ENCODE measurements at places on chromosomes 7 and 10.

- DNase-seq = no peak
These were observed 38.0 kb upstream of the AASS start for GRCh38 chr7:122182081-122182480.

GRCh38 chr10:73991884-73992245 lies 6.1 kb upstream of the VCL start:
- DNase-seq = no peak

- DNase-seq = no peak
These were observed 189.7 kb downstream of the GRM3 start for GRCh38 chr7:86833360-86833759.

GRCh38 chr7:34728156-34728555 lies 70.1 kb downstream of the NPSR1 start:
- DNase-seq = no peak

DNA sequence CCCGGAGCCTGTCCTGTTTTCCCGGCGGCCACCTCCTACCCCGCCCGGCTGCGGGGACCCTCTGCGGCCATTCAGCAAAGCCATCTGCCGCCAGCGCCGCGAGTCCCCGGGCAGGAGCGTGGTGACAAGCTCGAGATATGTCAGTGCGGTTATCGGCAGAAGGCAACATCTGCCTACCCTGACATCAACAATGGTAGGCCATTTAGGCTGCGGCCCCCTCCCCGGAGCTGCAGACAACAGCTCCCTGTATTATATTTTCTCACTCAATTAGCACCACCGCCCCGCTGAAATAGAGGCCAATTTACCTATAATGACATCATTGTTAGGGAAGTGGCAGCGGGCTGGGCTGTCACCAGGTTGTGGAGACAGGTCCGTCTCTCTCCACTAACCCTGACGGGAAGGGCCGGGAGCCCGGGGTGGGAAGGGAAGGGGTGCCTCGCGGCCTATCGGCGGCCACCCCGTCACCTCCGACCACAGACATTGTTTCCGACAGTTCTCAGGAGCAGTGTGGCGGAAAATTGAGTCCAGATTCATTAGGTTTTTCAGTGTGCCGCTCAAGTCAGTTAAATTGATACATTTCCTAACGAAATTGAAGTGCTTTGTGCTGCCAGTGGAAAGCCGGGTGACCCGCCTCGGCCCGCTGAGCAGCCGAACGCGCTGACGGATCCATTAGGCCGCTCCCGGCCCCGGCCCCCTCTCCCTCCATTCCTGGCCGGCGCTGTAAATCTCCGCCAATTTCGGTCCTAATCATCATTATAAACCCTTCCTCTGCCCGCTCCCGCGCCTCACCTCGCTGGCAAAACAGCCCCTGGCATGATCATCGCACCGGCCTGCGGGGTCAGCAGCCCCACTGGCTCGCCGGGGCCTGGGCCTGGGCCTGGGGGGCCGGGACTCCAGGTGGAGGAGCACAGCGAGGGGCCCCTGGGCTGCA lies 43.0 kb downstream of the UNCX start:
- DNase-seq = no peak

DNA sequence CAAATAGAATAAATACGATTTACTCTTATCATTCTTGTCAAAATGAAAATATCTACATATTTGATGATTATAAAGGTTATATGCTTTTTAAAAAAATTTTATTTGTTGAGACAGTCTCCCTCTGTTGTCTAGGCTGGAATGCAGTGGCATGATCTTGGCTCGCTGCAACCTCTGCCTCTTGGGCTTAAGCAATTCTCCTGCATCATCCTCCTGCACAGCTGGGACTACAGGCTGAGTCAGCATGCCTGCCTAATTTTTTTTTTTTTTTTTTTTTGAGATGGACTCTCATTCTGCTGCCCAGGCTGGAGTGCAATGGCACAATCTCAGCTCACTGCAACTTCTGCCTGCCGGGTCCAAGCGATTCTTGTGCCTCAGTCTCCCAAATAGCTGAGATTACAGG lies 48.9 kb downstream of the PUS7 start:
- DNase-seq = no peak

DNA sequence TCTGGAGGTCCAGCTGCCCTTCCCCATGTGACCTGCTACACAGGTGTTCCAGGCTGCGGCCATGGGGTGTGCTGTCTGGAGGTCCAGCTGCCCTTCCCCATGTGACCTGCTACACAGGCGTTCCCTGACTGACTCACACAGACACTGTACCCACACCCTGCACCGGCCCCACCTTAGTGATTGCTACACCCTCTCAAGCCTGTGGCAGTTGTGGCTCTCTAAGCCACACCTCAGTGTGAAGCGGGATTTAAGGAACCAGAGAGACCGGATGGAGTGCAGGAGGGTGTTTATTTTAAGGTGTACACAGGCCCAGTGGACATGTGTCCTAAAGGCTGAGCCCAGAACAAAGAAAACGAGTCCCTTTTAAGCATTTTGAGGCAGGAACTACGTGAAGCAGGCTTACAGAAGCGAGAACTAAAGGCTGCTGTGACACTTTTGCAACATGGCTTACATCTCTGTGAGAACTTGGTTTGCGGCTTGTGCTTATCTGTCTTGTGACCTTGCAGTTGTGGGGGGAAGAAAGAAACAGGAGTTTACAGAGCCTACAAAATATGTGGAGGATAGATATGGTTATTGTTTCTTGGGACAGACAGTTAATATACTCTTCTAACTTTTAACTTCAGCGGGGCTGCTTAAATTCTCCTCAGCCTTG lies 326.4 kb downstream of the PAXIP1 start:
- no peak for DNase-seq

DNA sequence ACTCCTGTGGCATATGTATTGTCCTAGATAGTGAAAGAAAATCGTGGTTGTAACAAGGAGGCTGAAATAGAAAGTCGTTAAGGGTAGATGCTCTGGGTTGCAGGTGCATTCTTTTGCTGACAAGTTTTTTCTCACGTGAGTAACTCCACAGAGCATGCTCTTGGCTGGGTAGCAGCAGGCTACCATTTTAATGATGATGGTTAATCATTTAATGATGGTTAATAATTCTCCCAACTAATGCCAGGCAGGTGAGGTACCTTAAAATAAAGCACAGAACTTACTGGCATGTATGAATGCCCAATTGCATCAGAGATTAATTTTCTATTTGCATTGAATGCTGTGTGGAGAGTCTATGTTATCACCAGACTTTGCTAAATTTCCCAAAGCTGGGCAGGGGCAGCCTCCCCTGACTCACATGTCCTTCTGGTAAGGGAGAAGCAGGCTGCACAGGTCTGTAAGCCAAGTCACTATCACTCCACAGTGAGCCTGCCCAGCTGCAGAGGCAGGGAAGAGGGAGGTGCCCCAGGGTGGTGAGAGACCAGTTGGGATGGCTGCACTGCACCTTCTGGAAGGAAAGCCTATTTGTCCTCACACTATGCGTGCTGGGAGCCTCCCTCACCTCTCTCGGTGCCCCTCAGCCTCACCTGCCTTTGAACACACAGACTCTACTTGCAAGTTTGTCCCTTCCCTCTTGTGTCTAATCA lies 287.0 kb upstream of the IGFBP3 start:
- no peak for DNase-seq

- no peak for DNase-seq
These were observed 82.3 kb downstream of the ZNF503 start for GRCh38 chr10:75319274-75319673.

- DNase-seq = no peak
These were observed 244.8 kb downstream of the KCNMA1 start for GRCh38 chr10:77392851-77393250.

DNA sequence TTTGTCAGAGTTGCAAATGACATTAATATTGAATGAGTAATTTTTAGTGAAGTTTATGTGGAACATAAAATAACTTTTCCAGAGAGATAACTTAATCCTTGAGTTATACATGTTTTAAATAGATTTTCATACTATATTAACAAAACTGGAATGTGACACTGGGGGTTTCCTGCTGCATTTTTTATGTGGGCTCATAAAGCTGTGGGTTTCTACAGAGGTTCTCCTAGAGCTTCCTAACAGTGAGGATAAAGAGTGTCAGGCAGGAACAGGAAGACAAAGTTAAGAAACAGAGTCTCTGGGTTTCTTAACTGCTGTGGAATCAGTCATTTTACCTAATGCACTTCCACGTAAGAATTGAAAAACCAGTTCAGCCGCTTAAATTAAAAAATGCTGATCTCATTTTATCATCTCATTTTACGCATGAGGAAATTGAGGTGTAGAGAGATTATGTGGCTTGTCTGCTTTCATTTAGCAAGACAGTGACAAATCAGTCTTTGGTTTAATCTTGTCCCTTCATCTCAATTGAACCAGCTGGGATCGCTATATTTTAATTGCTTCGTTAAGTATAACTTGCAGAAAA lies 5.0 kb downstream of the CD36 start:
- no peak for DNase-seq

- no peak for DNase-seq
These were observed 65.2 kb downstream of the COL13A1 start for GRCh38 chr10:69866688-69867461.

DNA sequence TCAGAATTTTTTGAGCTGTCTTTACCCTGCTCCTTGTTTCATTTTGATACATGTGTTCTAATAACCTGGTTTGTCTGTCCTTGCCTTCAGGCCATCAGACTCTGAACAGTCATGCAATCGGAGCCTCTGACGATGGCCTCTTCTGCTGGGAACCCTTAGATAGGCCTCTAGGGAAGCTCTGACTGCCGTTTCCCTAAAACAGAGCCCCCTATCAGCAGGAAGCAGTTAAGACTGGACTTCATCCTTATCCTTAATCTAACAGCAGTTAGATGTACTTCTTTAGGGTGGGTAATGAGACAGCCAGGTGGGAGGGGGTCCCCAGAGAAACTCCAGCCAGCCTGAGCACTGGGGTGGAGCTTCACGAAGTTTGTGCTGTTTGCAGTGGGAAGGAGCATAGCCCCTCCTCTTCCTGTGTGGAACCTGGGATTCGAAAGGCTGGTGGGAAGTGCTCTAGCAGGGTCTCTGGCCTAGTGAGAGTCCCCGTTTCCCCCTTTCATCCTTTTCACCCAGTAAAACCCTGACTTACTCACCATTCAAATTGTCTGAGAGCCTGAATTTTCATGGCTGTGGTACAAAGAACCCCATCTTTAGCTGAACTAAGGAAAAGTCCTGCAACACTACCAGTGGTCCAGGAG lies 28.4 kb upstream of the SORCS3 start:
- no peak for DNase-seq

- DNase-seq = no peak
These were observed 519.5 kb downstream of the GRID1 start for GRCh38 chr10:85847085-85847484.

GRCh38 chr10:99280472-99280871 lies 44.8 kb upstream of the HPSE2 start:
- DNase-seq = no peak

- no peak for DNase-seq
These were observed 166.0 kb upstream of the ZMIZ1 start for GRCh38 chr10:78902815-78903214.

DNA sequence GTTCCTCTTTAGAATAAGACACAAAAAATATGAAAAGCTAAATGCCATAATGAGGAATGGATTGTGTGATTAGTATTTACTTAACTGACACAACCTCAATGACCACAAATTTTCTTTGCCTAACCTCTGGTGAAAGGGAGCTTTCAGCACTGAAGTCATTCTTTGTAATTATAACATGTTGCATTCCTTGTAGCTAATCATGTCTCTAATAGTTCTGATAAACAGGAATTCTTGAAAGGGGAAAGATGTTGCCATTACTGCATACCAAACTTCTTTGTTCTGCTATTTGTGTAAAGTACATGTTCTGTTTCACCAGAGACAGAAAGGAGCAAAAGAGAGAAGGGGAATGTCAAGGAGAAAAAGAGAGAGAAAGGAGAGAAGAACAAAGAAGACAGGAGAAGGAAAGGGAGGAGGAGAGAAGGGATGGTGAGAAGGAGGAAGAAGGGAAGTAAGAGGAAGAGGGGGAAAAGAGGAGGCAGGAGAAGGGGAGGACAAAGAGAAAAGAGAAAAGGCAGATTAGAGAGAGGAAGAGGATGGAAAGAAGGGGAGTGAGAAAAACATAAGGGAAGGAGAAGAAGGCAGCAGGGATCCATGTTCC lies 120.9 kb downstream of the SEMA3D start:
- no peak for DNase-seq

GRCh38 chr10:44028384-44029137 lies 356.3 kb downstream of the CXCL12 start:
- DNase-seq = no peak

DNA sequence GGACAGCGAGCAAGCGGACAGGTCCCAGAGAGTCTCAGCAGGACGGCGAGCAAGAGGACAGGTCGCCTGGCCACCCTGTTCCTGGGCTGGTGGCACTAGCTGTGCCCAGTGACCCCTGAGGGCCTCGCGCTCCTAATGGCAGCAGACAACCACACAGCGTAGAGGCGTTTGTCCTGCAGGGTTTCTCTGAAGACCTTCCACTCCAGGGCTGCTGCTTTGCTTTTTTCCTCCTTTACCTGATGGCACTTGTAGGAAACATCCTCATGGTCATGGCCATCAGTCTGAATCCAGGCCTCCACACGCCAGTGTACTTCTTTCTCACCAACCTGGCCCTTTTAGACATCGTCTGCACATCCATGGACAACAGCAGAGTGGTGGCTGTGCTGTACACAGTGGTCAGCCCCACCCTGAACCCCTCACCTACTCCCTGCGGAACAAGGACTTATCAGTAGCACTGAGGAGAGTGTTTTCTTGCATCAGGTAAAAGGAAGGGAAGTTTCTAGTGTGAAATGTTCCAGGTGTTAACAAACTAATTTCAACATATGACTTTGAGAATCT lies 27.4 kb downstream of the SCART1 start:
- DNase-seq = no peak

GRCh38 chr10:5283305-5284158 lies 81.2 kb upstream of the UCN3 start:
- DNase-seq = no peak

- no peak for DNase-seq
These were observed 379.7 kb upstream of the C7orf33 start for GRCh38 chr7:148210804-148211325.

GRCh38 chr7:139602143-139602722 lies 78.7 kb downstream of the CLEC2L start:
- DNase-seq = no peak

DNA sequence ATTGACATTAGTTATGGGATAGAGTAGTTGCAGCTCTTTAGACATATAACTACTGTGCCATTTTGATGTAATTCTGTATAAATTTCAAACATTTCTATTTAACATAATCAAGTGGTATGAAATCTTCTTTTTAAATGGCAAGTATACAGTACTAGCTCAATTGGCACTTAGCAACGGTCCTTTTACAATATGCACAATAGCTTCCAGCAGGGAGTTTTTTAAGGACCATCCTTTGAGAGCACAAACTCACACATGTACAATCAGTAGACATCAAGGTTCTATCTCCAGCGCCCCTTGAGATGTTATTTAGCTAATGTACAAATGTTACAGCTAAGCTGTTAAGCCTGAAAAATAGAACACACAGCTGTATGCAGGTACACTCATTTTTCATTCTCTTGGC lies 480.7 kb downstream of the TFEC start:
- DNase-seq = no peak

GRCh38 chr7:93551931-93552330 lies 22.6 kb downstream of the CALCR start:
- no peak for DNase-seq

GRCh38 chr7:119572541-119572940 lies 700.4 kb upstream of the KCND2 start:
- no peak for DNase-seq

- no peak for DNase-seq
These were observed 512.3 kb downstream of the INHBA start for GRCh38 chr7:41190581-41190980.

- DNase-seq = no peak
These were observed 32.5 kb downstream of the TRUB1 start for GRCh38 chr10:114970515-114970914.

- DNase-seq = no peak
These were observed 11.0 kb upstream of the ZNF22 start for GRCh38 chr10:44989597-44990301.

Data from hypothalamus (tissue), 51 donors.